ENCODE measurements at places on chromosomes 13 and 19. TPM values are rescaled to one million over a fixed set of nuclear protein-coding genes. Genes with fewer than 3 reads are reported as not detected.

FCAR gene
- total RNA-seq, result 2.6 TPM

KIRREL2 gene
- 0.51 TPM for total RNA-seq

CABP5 gene
- total RNA-seq, result not detected

ZNF540 gene
- 2.5 TPM for total RNA-seq

ELAVL1 gene
- total RNA-seq, result 60.1 TPM

URAD gene
- total RNA-seq, result not detected

LILRB5 gene
- 4.1 TPM for total RNA-seq

C19orf33 gene
- total RNA-seq, result 16.6 TPM

CNN1 gene
- 53.1 TPM for total RNA-seq

SOX1 gene
- not detected for total RNA-seq

DNA sequence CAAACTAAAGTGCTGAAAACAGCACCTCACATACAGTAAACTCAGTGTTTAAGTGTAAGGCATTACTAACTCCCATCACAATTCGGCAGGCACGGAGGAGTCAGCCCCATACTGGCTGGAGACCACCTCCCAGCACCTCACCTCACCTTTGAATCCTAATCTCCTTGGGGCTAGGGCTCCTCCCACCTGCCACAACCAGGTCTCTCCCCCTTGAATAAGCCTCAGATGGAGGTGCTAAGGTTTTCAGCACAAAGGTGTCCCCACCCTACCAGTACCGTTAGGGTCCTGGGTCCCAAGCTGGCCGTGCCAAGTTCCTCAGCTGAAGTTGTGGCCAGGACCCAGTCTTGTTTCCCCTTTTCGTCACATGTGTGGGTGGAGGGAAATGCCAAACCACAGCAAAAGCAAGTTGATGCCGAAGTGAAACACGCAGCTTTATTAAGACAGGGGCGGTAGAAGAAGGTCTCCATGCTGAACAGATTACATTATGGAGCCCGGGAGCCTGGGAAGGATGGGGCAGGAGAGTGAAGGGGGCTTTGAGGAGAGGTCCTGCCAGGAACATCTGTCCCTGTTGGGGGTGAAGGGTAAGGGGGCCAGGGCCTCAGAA lies at the start of gene IGFLR1:
TSS of gene IGFLR1 (minus strand) at position 332 of the 604 bp plus-strand sequence. CDS start 1,272 bp downstream, outside the sequence.
- DNase-seq, result no peak

DNA sequence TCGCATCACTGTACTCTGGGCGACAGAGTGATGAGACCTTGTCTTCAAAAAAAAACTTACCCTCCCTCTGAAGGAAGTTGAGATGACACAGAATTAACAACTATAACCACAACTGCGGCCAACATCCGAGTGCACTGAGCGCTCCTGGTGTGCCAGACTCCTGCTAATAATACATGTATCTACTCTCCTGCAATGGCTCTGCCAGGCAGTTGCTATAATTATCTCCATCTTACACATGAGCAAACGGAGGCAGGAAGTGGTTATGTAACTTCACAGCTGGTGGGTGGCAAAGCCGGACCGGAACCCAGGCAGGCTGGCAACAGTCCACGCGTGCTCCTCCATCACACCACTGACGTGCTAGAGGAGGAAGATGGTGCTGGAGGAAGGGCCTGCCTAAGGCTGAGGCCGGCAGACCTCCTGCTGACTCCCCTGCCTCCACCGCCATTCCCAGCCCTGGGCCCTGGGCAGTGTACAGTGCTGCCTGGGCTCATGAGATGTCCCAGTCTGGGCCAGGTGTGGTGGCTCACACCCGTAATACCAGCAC lies 12.6 kb downstream of the XRCC1 start:
- DNase-seq, result no peak

- DNase-seq, result no peak
These were observed 7.9 kb downstream of the ZNF784 start for GRCh38 chr19:55616395-55616875.

GRCh38 chr19:49387936-49388372 lies at the start of gene KASH5:
TSS of gene KASH5 (plus strand) at chr19:49388249. CDS start at chr19:49390884, 2,635 bp downstream.
- peak; percentile 22 for DNase-seq

GRCh38 chr19:36141039-36141927 lies 1.4 kb downstream of the CAPNS1 start:
- DNase-seq, result peak; percentile 89

DNA sequence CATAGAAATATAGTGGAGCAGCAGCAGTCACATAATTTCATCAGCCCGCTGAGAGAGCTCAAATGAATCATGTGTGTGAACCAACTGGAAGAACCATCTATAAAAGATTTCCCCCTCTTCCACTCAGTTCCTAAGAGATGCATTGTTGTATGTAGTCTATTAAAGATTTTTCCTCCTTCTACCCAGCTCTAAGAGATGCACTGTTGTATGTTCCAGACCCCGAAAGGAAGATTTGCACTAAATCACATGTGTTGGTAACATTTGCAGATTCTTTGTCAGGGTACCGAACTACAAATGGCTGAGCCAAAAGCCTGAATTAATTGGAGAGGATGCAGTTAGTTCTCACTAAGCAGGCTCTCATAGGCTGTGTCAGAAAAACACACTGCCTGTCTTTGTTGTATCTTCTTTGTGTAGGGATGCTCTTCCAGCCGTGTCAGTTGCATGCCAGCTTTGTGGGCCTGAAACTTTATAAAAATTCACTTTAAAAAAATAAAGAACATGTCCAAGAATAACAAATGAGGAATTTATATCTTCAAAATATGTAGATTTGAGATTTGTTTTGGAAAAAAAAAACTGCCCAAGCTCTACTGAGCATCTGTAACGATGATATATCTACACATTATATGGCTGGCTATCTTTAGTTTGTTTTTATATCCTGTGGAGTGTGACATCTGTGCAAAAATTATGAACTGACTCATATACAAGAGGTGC lies 223.1 kb downstream of the MZT1 start:
- no peak for DNase-seq

- DNase-seq, result no peak
These were observed 232.7 kb downstream of the KLF12 start for GRCh38 chr13:73901324-73902068.

DNA sequence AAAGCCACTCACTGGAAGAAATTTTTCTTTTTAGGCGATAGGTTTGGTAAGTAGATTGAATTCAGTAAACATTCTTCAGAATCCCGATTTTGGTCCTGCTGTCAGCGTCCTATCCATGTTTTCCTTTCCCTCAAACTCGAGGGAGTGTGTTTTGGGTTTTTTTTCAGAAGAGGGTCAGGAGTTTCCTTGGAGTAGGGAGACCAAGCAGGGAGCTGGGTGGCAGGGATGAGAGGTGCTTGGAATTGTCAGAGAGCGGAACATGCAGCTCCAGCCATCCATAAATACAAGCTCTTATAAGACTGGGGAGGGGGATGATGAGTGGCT lies 1.6 kb upstream of the PCDH8 start:
- no peak for DNase-seq

GRCh38 chr13:100508996-100509395 lies 79.6 kb downstream of the GGACT start:
- DNase-seq, result no peak

DNA sequence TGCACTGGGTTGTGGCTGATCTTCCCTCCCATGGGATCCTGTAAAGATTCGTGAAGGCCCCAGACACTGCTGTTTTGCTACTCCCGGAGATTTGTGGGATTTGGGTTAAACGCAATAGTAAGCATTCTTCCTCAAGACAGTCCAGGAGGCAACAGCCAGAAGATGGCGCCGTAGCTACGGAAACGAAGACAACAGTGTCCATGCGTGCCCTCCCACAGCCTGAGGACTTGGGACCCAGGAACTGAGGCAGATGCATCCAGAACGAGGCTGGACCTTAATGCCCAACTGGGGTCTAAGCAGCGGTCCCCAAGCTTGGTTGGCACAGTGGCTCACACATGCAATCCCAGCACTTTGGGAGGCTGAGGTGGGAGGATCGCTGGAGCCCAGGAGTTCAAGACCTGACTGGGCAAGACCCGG lies 57.6 kb upstream of the ZNF507 start:
- peak; percentile 70 for DNase-seq

DNA sequence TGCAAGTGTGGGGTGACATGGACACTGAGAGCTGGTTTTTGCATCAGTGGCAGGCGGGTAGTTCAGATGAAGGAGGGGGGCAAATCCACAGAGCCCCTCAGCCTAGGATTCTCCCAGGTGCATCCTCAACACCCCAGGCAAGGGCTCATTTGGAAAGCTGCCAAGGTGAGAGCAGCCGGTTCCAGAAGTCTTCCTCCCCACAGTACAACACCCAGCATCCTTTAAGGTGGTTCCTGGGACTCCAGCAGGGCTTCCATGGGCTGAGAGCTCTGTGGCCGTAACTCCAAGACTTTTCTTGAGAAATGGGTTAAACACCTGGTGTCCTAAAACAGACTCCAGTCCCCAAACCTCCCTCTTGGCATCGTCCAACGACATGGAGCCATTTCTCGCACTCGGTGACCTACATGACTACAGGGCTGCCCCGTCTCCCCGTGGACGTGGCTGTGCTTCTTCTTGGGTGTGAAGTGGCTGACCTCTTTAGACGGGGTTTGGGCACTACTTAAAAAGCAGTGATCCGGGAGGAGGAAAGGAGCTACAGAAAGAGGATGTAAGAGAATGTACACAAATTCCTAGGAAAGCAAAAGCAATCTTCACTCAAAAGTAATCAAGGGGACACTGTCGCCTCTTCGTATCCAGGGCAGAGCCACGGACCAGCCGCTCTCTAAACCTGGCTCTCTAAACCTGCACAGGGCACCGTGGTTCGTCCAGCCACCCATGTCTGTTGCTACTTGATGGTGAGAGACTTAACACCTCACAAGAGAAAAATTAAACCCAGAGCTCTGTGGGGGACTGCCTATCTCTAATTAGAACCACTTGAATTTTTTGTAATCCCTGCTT lies 25.5 kb downstream of the RANBP3 start:
- DNase-seq, result no peak

GRCh38 chr13:33510350-33510970 lies 224.9 kb upstream of the STARD13 start:
- no peak for DNase-seq

- DNase-seq, result no peak
These were observed 21.5 kb downstream of the SH3GL1 start for GRCh38 chr19:4378886-4379285.

- DNase-seq, result no peak
These were observed 6.6 kb upstream of the CEBPG start for GRCh38 chr19:33366897-33367296.

DNA sequence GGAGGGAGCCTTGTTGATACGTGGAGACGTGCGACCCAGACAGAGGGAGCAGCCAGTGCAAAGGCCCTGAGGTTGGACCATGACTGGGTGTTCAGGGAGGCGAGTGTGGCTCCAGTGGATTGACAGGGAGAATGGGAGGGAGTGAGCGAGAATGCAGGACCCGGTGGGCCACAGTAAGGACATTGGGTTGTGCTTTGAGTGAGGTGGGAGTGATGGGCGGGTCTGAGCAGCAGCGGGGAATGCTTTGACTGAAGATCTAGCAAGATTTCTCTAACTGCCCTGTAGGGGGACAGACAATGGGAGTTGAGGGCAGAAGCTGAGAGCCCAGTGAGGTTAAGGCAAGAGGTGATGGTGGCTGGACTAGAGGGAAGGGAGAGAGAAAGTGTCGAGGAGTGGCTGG lies 7.7 kb upstream of the NANOS2 start:
- DNase-seq, result no peak

All from tongue (tissue), 3 donors.